Stimulated activated CD8-positive, alpha-beta memory T cell treated with anti-CD3 and anti-CD28 coated beads, Interleukin-2, amount 100 ng/mL, for 48 hours (primary cell): ENCODE measurements at places on chromosomes 4 and X.
A peak's percentile ranks its signal among the peaks of the same experiment; 100 is the strongest.

GRCh38 chr4:89574176-89574575 is 262.8 kb downstream of the SNCA start:
- no peak for DNase-seq

DNA sequence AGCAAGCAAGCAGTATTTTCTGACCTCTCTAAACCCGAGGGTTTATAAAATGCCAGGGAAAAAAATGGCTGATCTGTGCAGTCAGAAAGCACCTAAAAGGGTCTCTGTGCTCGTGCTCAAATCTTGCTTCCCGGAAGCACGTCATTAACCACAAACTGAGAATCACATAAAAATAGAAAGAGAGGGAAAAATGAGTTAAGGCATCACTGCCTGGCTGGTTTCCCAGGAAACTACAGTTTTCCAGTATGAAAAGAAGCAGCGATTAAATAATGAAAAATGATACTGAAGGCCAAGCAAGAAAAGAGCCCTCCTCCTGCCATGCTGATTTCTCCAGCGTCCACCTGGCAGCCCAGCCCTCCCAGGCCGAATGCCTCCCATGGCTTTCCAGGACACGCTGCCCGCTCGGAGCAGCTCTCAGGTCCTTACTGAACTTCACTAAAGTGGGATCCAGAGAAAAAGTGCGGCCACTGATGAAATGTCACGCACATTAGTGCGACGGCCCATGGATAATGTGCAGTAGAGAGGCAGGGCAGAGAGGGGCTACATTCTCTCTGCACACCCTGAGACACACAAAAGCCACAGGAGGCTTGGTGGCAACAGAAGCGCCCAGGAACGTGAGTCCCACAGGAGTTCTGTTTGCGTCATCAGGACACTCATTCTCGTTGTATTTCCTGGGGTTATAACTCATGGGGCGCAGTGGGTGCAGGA is 80.4 kb downstream of the WFS1 start:
- DNase-seq, result no peak

DNA sequence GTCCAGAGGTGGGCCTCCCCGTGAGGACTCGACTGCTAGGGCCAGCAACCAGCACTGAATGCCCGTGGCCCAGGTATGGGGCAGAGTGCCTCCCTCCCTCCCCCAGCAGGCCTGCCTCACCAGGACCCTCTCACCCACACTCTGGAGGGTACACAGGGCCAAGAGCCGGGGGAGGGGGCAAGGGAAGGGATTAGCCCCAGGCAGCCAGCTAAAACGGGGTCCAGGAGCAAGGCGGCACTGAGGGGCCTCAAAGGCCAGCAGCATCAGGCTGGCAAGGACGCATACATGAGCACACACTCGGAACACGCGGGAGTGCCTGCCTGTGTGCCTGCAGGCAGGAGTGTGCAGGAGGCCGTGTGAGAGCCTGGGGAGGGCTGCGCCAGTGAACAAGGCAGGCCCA is 18.3 kb upstream of the DUSP9 start:
- DNase-seq, result no peak

DNA sequence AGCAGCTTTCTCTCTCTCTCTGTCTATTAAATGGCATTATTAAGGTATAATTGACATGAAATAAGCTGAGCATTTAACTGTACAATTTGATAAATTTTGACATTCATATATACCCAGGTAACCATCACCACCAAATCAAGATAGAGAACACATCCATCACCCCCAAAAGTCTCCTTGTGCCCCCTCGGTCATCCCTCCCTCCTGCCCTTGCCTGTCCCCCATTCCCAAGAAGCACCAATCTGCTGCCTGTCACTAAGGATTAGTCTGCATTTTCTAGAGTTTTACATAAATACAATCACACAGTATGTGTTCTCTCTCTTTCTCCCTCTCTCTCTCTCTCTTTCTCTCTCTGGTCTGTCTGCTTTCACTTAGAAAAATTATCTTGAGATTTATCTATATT is 25.0 kb upstream of the TMEM154 start:
- no peak for DNase-seq

DNA sequence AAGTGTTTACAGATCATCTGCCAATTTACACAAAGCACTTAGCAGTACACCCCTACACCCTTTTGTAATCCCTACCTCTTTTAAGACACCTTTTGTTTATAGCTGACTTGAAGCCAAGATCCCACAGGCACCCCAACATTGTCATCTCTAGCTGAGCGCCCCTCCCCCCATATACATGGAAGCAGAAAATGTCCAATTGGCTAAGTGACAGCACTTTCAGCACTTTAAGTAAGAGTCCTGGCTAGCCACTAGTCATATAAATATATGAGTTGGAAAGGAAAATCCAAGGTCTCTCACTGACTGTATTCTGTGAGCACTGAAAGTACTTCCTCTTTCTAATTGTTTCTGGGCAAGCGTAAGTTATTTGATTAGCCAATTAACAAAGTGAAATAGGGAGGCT is 108.2 kb downstream of the NSUN7 start:
- no peak for DNase-seq

- no peak for DNase-seq
Observed at GRCh38 chrX:20802036-20802435, 535.3 kb upstream of the RPS6KA3 start.

GRCh38 chr4:182421753-182422152 is 178.6 kb downstream of the TENM3 start:
- DNase-seq, result no peak

- DNase-seq, result no peak
Observed at GRCh38 chr4:153067376-153067775, 131.3 kb downstream of the FHDC1 start.

GRCh38 chrX:50967736-50968135 is 57.2 kb downstream of the BMP15 start:
- DNase-seq, result no peak

- no peak for DNase-seq
Observed at GRCh38 chr4:42626629-42627146, 30.2 kb downstream of the ATP8A1 start.

GRCh38 chrX:128698573-128699181 is 646.5 kb upstream of the ACTRT1 start:
- DNase-seq, result no peak

GRCh38 chr4:71520308-71520707 is 181.5 kb downstream of the SLC4A4 start:
- no peak for DNase-seq

GRCh38 chrX:149145845-149146285 is 359.2 kb downstream of the IDS start:
- DNase-seq, result no peak

- no peak for DNase-seq
Observed at GRCh38 chr4:151418385-151418784, 9.4 kb downstream of the FHIP1A start.

GRCh38 chr4:140153718-140154571 is at the start of gene MAML3:
MAML3 (minus strand) TSS chr4:140154184; CDS start chr4:140153327, 857 bp downstream.
- peak; percentile 69 for DNase-seq

DNA sequence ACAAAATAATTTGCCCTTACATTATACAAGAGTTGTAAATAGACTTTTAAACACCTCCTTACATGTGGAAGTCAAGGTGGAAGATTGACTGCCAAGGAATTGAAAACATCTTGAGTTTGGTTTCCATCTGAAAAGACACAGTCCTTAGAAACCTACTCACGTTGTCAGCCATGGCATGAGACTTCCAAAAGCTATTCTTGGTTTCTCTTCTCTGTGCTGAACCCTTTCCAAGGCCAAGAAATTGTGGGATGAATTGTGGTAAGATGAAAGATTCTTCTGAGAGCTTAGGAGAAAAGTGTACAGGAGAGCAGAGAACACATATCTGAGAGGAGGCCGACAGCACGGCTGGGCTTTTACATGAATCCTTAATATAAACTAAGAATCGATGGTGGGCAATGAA is 370.0 kb downstream of the FBXW7 start:
- DNase-seq, result no peak

GRCh38 chrX:151753313-151754046 is 18.9 kb downstream of the CNGA2 start:
- no peak for DNase-seq

GRCh38 chr4:85675076-85676049 is 200.4 kb downstream of the ARHGAP24 start:
- DNase-seq, result no peak

DNA sequence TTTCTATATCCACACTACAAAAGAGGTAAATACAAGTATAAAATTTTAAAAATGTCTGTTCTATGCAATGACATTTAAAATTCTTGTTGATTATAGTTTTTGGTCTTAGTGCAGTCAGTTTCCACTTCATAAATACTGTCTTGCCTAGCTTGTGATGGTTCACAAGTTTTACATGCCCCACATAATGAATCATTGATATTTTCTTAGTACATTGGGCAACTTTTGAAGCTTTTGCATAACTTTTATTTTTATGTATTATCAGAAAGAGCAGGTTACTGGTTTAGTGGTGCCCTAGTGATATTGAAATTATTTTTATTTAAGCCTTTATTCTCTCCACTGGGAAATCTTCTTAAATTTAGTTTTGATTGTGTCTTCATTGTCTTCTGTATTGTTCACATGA is 388.0 kb downstream of the CCSER1 start:
- DNase-seq, result no peak

DNA sequence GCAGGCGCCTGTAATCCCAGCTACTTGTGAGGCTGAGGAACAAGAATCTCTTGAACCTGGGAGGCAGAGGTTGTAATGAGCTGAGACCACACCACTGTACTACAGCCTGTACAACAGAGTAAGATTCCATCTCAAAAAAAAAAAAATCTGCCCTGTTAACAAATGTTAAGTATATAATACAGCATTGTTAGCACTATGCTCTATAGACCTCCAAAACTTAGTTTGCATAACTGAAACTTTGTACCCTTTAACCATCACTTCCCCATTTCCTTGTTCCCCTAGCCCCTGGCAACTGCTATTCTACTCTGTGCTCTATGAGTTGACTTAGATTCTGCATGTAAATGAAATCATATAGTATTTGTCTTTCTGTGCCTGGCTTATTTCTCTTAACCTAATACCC is 76.7 kb downstream of the TAB3 start:
- DNase-seq, result no peak

DNA sequence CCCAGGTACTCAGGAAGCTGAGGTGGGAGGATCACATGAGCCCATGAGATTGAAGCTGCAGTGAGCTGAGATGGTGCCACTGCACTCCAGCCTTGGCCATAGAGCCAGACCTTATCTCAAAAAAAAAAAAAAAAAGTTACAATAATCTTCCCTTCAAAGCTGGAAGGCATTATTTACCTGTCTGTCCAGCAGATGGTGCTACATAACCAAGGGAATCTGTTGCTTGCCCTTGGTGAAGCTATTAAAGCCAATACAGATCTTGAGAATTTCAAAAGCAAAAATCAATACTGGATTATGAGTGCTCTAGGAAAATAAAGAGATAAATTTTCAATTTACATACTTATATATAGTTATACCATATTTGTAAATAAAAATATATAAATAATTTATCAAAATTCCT is 25.9 kb downstream of the PKD2 start:
- DNase-seq, result no peak
